ENCODE measurements at places on chromosomes 6 and 20. TPM values are rescaled to one million over a fixed set of nuclear protein-coding genes. Genes with fewer than 3 reads are reported as not detected.

PTGIS gene
- 6.1 TPM for polyA plus RNA-seq

RFX6 gene
- not detected for polyA plus RNA-seq

NR2E1 gene
- polyA plus RNA-seq: not detected

C6orf58 gene
- not detected for polyA plus RNA-seq

POU3F2 gene
- 0.32 TPM for polyA plus RNA-seq

ZNF184 gene
- 5.1 TPM for polyA plus RNA-seq

LY6G6F gene
- polyA plus RNA-seq: not detected

CSTF1 gene
- polyA plus RNA-seq: 46.8 TPM

ATXN1 gene
- polyA plus RNA-seq: 15.1 TPM

FILIP1 gene
- 84.7 TPM for polyA plus RNA-seq

C6orf118 gene
- not detected for polyA plus RNA-seq

KIAA1755 gene
- not detected for polyA plus RNA-seq

CDK5RAP1 gene
- polyA plus RNA-seq: 52.3 TPM

C6orf52 gene
- 7.2 TPM for polyA plus RNA-seq

BAG2 gene
- 10.4 TPM for polyA plus RNA-seq

PHF1 gene
- 62.1 TPM for polyA plus RNA-seq

DYNLRB1 gene
- polyA plus RNA-seq: 288 TPM

ZNF311 gene
- polyA plus RNA-seq: 0.57 TPM

CAPN11 gene
- polyA plus RNA-seq: not detected

CDSN gene
- not detected for polyA plus RNA-seq

SAMD3 gene
- polyA plus RNA-seq: not detected

RIMS4 gene
- 2.0 TPM for polyA plus RNA-seq

EYS gene
- 0.21 TPM for polyA plus RNA-seq

ID4 gene
- 349 TPM for polyA plus RNA-seq

KCNK5 gene
- not detected for polyA plus RNA-seq

ARHGAP40 gene
- not detected for polyA plus RNA-seq

SLA2 gene
- not detected for polyA plus RNA-seq

COX4I2 gene
- 0.97 TPM for polyA plus RNA-seq

RALY gene
- 308 TPM for polyA plus RNA-seq

VGLL2 gene
- not detected for polyA plus RNA-seq

BPIFA1 gene
- not detected for polyA plus RNA-seq

DEF6 gene
- 2.3 TPM for polyA plus RNA-seq

STK38 gene
- 35.3 TPM for polyA plus RNA-seq

RBPJL gene
- not detected for polyA plus RNA-seq

CTAGE9 gene
- polyA plus RNA-seq: not detected

RIOK1 gene
- polyA plus RNA-seq: 13.4 TPM

C4A gene
- 2.5 TPM for polyA plus RNA-seq

SEMG1 gene
- not detected for polyA plus RNA-seq

POU5F1 gene
- polyA plus RNA-seq: 1.3 TPM

CNR1 gene
- polyA plus RNA-seq: 0.69 TPM

HMGCLL1 gene
- 13.6 TPM for polyA plus RNA-seq
